ENCODE measurements at places on chromosomes 16 and 17. TPM values are rescaled to one million over a fixed set of nuclear protein-coding genes. Genes with fewer than 3 reads are reported as not detected.
A peak's percentile ranks its signal among the peaks of the same experiment; 100 is the strongest.

GRCh38 chr16:69927056-69927757 is 23.9 kb upstream of the CLEC18A start:
- no peak overlapping the region for H3K27ac ChIP-seq
- H3K4me3 ChIP-seq = no peak overlapping the region
- H3K4me1 ChIP-seq = no peaks in the 10 kb centered on the region
- H3K27me3 ChIP-seq = peaks cover 3% of the 10 kb centered on the region
- H3K36me3 ChIP-seq = peaks cover 5% of the 10 kb centered on the region

DNA sequence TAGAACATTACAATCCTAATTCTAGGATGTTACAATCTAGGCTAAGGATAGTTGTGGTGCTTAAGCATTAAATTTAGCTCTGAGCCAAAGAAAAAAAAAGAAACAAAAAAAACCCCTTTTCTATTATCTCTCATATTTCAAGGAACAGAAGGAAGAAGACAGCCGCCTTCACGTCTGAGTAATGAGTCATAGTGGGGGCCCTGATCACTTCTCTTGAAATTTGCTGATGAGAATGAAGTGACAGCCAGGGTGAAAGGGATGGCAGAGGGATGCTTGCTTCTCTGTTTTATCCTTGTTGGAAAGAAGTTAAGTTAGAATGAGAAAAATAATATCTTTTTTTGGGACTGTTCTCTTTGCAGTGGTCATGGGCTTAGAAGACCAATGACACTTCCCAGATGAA is 82.6 kb upstream of the MPHOSPH6 start:
- peaks cover 5% of the 10 kb centered on the region for H3K27me3 ChIP-seq
- H3K27ac ChIP-seq = no peak overlapping the region
- no peak for DNase-seq

GRCh38 chr17:17824783-17825614 is 11.8 kb downstream of the SREBF1 start:
- DNase-seq = no peak
- H3K27ac ChIP-seq = peak overlapping the region; percentile 86
- peak overlapping the region; percentile 16 for H3K4me3 ChIP-seq
- H3K27me3 ChIP-seq = peaks cover 3% of the 10 kb centered on the region

GRCh38 chr17:43823350-43824084 is 9.4 kb downstream of the MPP3 start:
- no peak for DNase-seq
- H3K4me1 ChIP-seq = peaks cover 12% of the 10 kb centered on the region
- H3K4me3 ChIP-seq = no peak overlapping the region
- peaks cover 2% of the 10 kb centered on the region for H3K27me3 ChIP-seq

DNA sequence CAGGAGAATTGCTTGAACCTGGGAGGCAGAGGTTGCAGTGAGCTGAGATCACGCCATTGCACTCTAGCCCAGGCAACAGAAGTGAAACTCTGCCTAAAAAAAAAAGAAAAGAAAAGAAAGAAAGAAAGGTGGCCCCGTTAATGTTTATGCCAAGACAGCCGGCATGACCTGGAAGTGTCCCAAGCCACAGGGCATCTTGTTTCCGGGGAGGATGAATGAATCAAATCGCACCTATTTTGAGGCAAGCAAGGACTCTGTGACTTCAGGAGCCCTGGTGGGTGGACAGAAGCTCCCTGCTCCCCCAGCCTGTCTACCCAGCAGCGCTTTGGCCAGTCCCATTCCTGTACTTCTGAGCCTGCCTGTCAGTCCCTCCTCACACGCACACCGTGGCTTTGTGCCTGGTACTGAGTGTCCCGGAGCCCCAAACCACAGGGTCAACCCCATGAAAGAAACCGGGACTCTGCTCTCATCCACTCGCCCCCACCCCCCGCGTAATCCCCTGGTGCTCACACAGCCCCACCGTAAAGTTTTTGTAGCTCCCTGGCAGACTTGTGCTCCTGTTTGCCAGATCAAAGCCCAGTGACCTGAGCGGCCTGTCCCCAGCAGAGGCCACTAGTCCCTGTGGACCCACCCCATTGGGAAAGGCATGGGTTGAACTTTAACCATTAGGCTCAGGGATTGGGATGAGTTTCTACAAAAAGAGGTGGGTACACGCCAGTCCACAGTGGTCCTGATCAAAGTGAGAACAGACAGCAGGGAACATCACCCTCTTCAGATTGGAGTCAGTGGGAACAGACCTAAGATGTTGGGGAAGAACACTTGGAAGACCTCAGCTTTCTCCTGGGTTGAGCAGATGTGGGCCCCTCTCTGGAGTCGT is 19.3 kb downstream of the CD2BP2 start:
- H3K4me1 ChIP-seq = peaks cover 18% of the 10 kb centered on the region
- peak overlapping the region; percentile 94 for H3K4me3 ChIP-seq
- no peaks in the 10 kb centered on the region for H3K36me3 ChIP-seq
- H3K27me3 ChIP-seq = no peaks in the 10 kb centered on the region
- DNase-seq = peak; percentile 19

DNA sequence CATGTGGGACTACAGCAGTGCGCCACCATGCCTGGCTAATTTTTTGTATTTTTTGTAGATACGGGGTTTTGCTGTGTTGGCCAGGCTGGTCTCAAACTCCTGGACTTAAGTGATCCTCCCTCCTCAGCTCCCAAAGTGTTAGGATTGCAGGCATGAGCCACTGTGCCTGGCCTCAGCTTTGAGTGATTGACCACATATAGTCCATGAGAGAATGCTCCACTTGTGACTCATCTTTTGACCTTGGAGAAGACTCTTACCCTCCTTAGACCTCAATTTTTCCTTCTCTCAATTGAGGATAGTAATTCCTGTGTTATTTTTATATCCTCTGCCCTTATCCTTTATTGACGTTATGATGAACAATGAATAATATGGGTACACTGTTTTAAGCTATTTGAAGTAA is 30.9 kb upstream of the DUSP14 start:
- H3K36me3 ChIP-seq = peaks cover 8% of the 10 kb centered on the region
- DNase-seq = peak; percentile 90
- peak overlapping the region; percentile 87 for H3K27ac ChIP-seq

DNA sequence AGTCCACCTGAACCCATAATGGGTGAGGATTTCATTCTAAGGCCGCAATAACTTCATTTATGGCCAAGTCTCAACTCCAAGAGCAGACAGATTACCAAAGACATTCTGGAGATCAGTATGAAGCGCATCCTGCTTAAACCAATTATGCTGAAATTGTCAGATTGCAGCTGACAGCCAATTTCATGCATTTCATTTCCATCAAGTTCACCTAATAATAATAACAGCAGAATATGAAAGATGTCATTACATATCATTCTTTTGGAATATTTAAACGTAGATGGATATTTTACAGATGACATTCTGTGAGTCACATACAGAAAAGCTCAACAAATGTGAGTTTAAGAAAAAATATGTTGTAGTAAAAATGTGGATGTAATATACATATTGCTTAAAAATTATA is 54.9 kb upstream of the NACA2 start:
- peak overlapping the region; percentile 29 for H3K27ac ChIP-seq
- H3K4me3 ChIP-seq = no peak overlapping the region
- peaks cover 15% of the 10 kb centered on the region for H3K36me3 ChIP-seq
- peaks cover 32% of the 10 kb centered on the region for H3K4me1 ChIP-seq
- no peak for DNase-seq

The HBA1 gene
- not detected for total RNA-seq

The PRSS36 gene
- 0.66 TPM for total RNA-seq

The MYH13 gene
- total RNA-seq = not detected

The SRCIN1 gene
- 0.18 TPM for total RNA-seq

The KRTAP2-1 gene
- not detected for total RNA-seq

The SPN gene
- 0.11 TPM for total RNA-seq

The RNF43 gene
- not detected for total RNA-seq
